ENCODE measurements at places on chromosomes 5 and 9.

- no peak for DNase-seq
Measured at GRCh38 chr9:70035691-70036090, 8.0 kb upstream of the MAMDC2 start.

DNA sequence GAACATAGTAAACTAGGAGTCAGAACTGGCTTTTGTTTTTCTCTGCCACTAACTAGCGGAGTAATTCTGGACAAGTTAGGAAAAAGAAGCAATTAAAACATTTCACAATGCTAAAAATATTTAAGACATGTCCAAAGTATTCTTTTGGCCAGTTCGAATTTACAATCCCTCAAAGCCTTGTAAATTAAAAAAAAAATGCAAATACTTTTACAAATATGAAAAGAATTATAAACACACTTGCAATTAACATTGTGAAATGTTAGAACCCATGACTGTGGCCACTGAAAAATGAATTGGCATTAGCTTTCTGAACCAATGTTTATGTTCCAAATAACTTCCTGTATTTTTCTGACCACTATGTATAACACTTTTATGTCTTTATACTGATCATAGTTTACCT lies 2.2 kb downstream of the RAD1 start:
- DNase-seq = no peak

GRCh38 chr9:124266826-124267201 lies 9.1 kb downstream of the NEK6 start:
- no peak for DNase-seq

DNA sequence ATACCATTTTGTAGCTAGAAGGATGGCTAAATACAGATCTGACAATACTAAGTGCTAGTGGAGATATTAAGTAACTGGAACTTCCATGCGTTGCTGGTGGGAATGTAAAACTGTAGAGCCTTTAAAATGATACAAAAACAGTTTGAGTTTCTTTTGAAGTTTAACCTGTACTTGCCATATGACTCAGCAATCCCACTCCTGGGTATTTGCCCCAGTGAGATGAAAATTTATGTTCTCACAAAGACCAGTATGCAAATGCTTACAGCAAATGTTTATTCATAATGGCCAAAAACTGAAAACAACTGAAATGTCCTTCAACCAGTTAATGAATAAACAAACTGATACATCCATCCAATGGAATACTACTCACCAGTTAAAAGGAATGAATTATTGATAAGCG lies 137.3 kb downstream of the SLC12A2 start:
- DNase-seq = no peak

DNA sequence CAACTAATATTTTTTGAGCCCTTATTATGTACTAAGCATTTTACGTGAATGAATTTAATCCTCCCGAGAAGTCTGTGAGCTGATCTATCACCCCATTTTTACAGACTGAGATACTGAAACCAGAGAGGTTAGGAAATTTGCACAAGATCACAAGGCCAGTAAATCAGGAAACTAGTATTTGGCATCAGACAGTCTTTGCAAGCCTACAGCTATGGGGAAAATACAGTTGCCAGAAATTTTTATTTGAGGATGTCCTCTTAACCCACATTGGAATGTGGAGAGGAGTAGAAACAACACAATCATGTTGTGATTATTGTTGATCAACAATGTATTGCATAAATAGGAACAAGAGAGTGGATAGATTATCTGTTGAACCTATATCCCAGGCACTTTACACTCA lies 2.3 kb upstream of the SLC46A2 start:
- DNase-seq = no peak

DNA sequence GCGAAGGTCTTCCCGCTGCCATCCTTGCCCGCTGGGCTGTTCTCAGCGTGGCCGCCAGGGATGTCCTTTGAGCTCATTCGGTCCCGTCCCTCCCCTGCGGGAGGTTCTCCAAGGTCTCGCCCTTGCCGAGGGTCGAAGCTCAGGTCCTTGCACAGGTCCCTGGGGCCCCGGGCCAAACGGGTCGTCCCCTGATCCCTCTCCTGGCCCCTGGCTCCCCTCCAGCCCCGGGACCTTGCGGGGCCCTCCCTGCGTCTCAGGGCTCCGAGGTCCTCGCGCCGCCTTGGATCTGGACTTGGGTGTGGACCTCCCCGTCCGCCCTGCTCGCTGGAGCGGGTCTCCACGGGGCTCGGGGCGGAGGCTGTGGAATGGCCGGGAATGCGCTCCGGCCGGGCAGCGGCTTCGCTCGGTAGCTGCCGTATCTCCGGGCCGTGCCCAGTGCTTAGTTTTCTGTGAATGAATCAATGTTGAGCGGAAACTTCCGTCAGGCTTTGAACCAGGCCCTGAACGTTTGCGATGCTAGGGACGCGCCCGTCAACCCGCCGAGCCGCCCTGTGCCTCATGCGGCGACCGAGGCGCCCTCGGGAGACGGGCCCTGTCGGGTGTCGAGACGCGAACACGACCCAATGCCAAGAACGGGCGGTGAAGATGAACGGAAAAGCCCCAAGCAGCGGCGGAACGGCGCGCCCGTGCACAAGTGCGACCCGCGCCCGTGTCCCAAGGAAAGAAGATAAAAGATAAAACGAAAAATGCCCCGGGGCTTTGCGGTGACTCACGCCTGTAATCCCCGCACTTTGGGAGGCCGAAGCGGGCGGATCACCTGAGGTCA lies 780 bp downstream of the RNU6ATAC start:
- peak; percentile 84 for DNase-seq

DNA sequence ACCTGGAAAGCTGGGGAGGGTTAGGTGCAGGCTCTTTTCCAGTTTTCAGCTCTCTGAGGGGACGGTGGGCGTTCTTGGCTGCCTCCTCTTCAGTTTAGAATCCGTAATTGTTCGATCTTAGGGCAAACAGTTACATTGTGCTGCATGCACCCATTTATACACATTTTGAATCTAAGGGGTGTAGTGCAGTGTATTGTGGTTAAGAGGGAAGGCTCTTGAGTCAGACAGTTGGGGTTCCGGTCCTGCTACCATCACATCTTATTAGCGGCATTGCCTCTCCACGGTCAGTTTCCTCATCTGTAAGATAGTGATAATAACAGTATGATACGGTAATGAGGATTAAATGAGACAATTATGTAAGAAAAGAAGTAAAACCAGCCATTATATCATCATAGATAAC lies 625 bp downstream of the EXOSC2 start:
- no peak for DNase-seq

- no peak for DNase-seq
Measured at GRCh38 chr9:78144663-78145377, 91.1 kb upstream of the CEP78 start.

DNA sequence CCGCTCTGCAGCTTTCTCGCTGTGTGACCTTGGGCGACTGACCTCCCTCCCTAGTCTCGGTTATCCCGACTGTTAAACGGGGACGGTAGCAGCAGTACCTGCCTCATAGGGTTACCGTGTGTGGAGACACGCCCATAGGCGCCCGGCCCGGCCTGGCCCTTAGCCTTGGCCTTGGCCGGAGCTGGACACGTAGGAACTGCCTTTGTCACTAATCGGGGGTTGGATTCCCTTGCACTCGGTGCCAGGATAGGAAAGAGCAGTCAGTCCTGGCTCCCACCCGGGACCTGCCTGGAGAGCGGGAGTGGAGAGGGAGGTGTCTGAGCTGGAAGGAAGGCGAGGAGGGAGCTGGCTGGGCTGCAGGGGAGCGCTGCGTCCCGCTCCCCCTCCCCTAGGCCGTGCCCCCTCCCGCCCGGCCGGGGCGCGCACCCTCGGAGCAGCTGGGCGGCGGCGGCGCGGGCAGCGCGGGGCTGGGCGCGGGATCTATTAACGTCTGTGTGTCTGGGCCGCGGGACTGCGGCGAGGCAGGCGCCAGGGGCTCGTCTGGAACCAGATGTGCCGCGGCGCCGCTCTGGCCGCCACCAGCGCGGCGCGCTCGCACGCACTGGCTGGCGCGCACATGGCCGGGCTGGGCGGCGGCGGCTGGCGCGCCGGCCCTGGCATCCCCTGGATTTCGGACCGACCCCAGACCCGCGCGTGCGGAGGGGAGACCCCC lies 31.7 kb downstream of the PRRX2 start:
- DNase-seq = peak; percentile 71

DNA sequence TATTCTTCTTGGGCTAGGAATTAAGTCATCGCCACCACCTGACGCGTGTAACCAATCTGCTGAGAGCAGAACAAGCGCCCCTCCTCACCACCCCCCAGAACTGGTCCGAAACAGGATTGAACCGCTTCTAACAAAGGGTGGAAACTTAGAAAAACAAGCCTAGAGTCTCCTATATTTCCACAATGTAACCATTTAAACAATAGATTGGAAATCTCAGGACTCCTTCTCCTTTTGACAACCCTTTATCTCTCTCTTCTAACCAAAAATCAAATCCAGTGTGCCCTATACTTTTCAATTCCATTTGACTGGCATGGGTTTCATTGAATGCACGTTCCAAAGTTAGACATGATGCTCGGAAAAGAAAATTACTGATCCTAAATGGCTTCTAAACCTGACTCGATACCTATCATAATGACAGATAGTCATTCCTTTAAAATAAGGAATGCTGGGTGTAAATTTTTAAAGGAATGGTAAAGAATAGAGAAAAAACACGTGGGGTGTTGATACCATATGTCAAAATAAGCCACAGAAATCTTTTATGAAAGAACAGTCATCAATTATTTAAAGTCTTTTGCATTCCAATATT lies 1.2 kb downstream of the ARRDC3 start:
- peak; percentile 72 for DNase-seq
